ENCODE measurements at places on chromosomes 11 and 22.
A peak's percentile ranks its signal among the peaks of the same experiment; 100 is the strongest.

- DNase-seq, result no peak
Measured at GRCh38 chr11:124930799-124931198, 5.0 kb downstream of the HEPACAM start.

- no peak for DNase-seq
Measured at GRCh38 chr11:1751999-1752906, 1.9 kb upstream of the IFITM10 start.

GRCh38 chr22:30266445-30267381 is at the start of gene OSM:
OSM (minus strand) TSS chr22:30266851; CDS start chr22:30266799, 52 bp downstream.
- peak; percentile 55 for DNase-seq

- DNase-seq, result no peak
Measured at GRCh38 chr11:122617926-122618325, 37.6 kb upstream of the UBASH3B start.

DNA sequence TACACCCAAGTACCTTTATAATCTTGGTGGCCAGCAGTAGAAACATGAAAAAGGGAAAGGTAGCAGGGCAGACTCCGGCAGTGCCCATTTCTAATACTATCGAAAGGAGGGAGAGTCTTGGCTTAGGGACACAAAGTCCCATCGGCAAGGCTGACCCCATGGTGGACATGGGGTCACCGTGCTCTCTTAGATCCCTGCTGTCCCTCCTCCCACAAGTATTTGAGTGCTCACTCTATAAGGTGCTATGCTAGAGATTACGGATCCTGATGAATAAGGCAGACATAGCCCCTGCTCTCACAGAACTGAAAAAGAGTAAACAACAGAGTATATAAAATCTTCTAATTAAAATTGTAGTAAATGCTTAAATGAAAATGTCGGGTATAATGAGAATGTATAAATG is 172.4 kb upstream of the PITPNB start:
- DNase-seq, result no peak

- no peak for DNase-seq
Measured at GRCh38 chr11:33651555-33651954, 49.1 kb downstream of the C11orf91 start.

- DNase-seq, result no peak
Measured at GRCh38 chr22:44143579-44143978, 37.1 kb upstream of the PARVG start.
